ENCODE measurements at places on chromosomes 4 and X.

GRCh38 chrX:38878641-38879340 lies 77.5 kb downstream of the MID1IP1 start:
- no peak for DNase-seq

GRCh38 chr4:187286525-187286924 lies 562.9 kb upstream of the FAT1 start:
- no peak for DNase-seq

GRCh38 chrX:102624105-102624504 lies 24.8 kb downstream of the ARMCX5 start:
- DNase-seq = no peak

DNA sequence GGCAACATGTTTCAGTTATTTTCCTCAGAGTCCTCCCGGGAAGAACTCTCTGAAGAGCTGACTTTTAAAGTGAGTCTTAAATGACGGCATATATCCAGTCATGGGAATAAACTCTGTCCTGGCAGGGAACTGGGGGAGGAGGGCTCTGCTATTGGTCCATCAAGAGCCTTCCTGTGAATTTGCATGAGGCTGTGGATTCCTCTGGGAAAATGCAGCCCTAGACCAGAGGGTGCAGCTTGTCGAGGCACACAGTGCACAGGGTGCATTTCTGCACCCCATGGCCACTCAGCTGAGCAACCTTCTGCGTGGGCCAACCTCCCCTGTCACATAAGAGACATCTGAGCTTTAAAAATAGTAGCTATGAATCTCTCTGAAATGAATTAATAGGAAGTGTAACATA lies 360.0 kb downstream of the GALNTL6 start:
- DNase-seq = no peak

GRCh38 chr4:107902715-107903114 lies 28.6 kb upstream of the CYP2U1 start:
- no peak for DNase-seq

GRCh38 chr4:173001571-173001970 lies 167.0 kb upstream of the GALNT7 start:
- no peak for DNase-seq

DNA sequence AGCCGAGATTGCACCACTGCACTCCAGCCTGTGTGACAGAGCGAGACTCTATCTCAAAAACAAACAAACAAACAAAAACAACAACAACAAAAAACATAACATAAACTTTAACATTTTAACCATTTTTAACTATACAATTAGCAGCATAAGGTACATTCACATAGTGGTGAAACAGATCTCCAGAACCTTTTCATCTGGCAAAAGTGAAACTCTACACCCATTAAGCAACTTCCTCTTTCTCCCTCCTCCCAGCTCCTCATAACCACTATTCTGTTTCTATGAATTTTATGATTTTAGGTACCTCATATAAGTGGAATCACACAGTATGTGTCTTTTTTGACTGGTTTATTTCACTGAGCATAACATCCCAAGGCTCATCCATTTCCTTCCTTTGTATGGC lies 103.6 kb downstream of the FAM13A start:
- no peak for DNase-seq

DNA sequence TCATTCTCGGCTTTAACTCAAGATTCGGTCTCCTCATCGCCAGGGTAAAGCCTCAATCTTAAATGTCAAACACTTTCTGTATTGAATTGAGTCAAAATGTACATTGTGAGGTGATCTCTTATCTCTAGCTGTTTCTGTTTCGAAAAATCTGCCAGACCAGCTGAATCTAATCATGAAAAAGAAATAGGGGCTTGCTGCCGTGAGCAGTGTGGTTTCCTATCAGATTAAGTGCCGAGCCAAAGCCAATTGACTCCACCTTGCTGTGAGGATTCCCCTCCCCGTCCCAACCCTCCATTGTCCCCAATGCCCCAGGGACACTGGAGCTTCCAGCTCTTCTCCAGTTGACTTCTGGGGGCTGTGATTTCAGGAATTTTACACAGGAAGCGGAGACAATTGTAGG lies 12.5 kb upstream of the CRLF2 start:
- DNase-seq = peak; percentile 71

- DNase-seq = no peak
Observed at GRCh38 chr4:37892641-37893040, 1.8 kb downstream of the TBC1D1 start.

GRCh38 chrX:22666441-22666840 lies 333.3 kb upstream of the DDX53 start:
- DNase-seq = peak; percentile 49

- DNase-seq = no peak
Observed at GRCh38 chrX:15404401-15405096, 20.3 kb upstream of the VEGFD start.

- DNase-seq = no peak
Observed at GRCh38 chrX:155923200-155923599, 42.1 kb downstream of the VAMP7 start.

- DNase-seq = no peak
Observed at GRCh38 chrX:49273181-49273727, 3.7 kb downstream of the PPP1R3F start.

GRCh38 chr4:78606530-78607095 lies 55.0 kb downstream of the ANXA3 start:
- DNase-seq = no peak

GRCh38 chrX:17497193-17497592 lies 122.2 kb downstream of the NHS start:
- no peak for DNase-seq

DNA sequence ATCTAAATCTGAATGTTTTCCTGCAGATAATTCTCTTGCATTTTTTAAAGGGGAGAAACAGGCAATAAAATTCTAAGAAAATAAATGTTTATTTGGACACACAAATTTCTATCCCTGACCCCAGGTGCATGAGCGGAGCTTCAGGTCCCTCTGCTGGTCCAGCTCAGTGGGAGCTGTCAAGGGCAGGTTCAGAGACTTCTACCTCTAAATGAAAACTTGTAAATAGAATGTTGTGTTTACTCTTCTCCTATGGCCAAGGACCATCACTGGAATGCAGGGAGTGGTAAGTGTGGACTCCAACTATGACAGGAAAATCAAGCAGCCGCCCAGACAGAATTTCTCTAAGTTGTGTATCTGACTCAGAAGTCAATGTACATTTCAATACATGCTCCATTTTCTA lies 148.6 kb upstream of the TTC29 start:
- no peak for DNase-seq

GRCh38 chrX:42098900-42099299 lies 175.5 kb upstream of the CASK start:
- no peak for DNase-seq

DNA sequence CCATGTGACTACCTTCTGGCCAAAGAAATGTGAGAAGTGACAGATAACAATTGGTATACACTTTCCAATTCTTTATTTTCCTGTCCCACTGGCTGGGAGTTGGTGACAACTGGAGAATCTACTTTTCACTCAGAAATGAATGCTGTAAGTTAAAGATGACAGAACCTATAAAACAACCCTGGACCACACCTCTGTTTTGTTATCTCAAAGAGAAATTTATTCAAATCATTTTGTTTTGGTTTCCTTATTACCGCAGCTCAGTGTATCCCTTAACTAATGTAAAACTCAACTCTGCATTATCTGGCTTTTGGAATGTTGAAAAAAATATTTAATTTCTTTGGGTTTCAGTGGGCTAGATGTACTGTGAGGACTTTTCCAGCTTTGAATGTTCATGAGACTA lies 469.8 kb downstream of the PCDH7 start:
- DNase-seq = no peak

Data from NT2/D1 (cell line).